Left renal cortex interstitium (tissue), 4 donors: ENCODE measurements at places on chromosomes 6 and 20.

DNA sequence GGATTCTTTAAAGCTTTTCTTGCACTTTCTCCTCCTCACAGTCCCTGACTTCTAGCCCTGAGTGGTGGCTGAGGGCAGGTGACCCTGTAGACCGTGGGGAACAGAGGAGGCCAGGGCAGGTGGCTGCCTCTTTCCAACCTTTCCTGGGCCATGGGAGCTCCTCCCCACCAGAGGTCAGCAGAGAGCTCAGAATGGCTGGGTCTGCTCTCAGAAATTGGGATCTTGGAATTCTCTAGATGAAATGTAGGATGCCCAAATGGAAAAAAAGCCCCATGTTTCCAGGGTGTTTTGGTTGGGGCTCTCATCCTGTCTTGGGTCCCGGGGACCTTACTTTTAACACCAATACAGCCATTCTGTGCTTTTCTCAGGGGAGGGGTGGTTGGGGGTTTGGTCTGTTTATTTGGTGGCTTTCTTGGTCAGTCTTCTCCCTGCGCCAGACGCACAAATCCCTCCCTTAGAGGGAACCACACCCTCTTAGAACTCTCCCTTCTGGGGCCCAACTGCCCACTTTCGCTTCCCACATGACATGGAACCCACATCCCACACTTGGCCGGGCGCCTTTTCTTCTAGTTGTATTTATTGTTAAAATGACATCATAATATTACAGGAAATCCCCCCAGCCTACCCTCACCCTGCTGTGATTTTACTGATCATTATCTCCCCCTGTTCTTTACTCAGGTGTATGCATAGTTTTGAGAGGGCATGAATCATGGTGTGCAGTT lies 17.9 kb downstream of the GNAS start:
- DNase-seq: no peak

DNA sequence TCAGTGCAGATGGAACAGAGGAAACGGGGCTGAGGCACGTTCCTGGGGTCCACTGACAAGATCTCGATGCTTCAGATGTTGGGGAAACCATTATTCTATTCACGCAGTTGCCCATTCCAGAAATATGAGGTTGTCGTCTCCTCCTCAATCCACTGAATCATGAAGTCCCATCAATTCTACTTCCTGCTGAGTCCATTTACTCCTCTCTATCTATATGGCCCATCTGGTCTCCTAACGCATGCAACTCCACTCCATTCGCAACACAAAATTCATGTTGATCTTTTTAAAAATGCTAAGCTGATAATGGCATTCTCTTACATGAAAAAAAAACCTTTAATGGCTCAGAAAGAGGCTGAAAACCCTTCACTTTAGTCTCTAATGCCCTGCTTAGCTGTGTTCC lies 37.5 kb downstream of the MAP3K5 start:
- DNase-seq: no peak

DNA sequence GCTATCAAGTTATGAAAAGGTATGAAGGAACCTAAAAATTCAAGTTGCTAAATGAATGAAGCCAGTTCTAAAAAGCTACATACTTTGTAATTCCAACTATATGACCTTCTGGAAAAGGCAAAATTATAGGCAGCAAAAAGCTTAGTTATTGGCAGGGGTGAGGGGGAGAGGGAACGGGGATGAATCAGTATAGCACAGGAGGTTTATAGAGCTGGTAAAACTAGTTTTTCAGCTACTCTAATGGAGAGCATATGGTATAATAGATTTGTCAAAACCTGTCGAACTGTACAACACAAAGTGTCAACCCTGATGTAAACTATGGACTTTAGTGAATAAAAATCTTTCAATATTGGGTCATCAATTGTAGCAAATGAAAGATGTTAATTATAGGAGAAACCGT lies 18.7 kb downstream of the MANEA start:
- DNase-seq: no peak

- DNase-seq: no peak
These were observed 217.7 kb downstream of the FOXA2 start for GRCh38 chr20:22366631-22367030.

DNA sequence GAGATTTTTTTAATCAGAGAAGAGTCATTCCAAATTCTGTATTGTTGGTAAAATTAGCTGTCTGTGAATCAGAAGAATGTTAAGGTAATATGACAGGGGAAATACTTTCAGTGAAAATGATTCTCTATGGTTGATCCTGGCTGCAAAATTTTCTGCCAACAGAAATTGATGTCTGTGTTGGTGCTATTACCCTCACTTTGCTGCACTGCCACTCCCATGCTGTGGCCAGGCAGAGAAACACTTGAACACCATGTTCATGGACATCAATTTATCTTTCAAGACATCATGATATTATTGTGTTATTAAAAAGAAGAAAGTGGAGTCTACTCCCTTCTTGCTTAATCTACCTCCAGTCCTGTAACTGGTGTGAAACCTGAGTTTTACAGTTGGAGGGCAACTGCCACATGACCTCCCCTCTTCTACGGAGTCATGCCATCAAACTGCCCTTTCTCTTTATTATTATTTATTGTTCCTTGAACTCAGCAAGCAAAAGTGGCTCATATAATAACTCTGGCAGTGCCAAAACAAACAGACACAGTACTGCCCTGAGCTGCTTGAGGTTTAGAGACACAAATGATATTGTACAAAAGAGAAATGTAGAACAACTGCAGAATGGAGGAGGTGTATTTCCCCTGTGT lies 288.0 kb upstream of the JAG1 start:
- DNase-seq: no peak

GRCh38 chr6:42961020-42961470 lies 491 bp downstream of the GNMT start:
- DNase-seq: no peak

DNA sequence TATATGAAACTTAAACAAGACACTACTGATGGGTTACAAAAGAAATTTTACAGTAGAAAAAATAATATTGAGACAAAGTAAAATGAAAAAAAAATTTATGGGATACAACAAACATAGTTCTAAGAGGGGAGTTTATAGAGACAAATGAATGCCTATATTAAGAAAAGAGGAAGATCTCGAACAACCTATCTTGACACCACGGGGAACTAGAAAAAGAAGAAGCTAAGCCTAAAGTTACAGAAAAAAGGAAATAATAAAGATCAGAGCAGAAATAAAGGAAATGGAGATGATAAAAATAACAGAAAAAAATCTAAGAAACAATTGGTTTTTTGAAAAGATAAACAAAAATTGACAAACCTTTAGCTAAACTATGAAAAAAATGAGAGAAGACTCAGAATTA lies 9.1 kb upstream of the ECHDC1 start:
- no peak for DNase-seq

DNA sequence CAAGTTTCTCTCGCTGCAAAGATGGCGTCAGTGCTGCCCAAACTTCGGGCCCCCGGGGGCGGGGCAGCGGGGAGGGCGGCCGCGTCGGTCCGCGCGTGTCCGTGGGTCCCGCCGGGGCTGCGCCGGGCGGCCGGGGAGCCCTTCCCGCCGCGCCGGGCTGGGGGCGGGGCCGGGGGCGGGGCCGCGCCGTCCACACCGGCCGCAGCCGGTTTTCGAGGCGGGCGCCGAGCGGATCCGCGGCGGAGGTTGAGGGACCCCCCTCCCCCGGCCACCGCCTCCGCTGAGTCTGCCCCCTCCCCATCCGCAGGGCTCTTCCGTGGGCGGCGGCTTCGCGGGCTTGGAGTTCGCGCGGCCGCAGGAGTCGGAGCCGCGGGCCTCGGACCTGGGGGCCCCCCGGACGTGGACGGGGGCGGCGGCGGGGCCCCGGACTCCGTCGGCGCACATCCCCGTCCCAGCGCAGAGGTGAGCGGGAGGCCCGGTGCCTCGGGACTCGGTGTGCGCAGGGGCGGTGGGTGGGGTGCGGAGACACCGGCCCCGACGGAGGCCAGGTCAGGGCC lies 572 bp downstream of the SLC2A4RG start:
- DNase-seq: peak; percentile 9

GRCh38 chr20:20930500-20930899 lies 175.7 kb downstream of the LINC00237 start:
- DNase-seq: no peak

DNA sequence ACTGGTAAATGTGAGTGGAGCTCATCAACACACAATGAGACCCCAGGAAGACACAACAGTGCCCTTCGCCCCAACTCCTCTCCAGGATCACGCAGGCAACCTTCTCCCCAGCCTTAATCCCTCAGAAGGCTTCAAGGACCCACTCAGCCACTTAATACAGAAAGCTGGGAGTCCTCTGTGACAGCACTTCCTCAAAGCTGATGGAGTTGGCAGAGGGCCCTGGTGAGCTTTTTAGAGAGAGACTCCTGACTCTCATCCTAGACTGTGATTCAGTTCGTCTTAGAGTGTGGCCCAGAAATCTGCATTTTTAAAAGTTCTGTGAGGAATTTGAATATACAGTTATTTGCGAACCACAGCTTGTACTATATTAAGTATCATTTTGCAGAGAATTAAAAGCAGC lies 187.7 kb downstream of the UST start:
- DNase-seq: no peak

GRCh38 chr6:166306378-166307081 lies 1.7 kb downstream of the PRR18 start:
- DNase-seq: no peak

DNA sequence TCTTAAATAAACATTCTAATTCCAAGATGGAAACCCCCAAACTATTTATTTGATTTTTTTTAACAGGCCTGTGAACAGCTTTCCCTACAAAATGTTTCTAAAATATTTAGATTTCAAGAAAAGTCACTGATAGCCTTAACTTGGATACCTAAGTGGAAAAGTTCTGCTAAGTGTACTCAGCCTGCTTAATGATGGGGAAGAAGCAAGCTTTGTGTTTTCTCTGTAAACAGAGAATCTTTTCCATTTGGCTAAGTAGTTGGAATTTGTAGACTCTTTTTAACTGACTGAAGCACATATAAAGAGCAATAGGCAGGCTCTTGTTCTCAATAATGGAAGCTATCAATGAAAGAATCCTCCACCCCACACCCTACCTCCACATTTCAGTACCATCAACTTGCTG lies 108.2 kb downstream of the KIF6 start:
- no peak for DNase-seq

GRCh38 chr20:48238781-48239180 lies 453.5 kb upstream of the SULF2 start:
- no peak for DNase-seq

DNA sequence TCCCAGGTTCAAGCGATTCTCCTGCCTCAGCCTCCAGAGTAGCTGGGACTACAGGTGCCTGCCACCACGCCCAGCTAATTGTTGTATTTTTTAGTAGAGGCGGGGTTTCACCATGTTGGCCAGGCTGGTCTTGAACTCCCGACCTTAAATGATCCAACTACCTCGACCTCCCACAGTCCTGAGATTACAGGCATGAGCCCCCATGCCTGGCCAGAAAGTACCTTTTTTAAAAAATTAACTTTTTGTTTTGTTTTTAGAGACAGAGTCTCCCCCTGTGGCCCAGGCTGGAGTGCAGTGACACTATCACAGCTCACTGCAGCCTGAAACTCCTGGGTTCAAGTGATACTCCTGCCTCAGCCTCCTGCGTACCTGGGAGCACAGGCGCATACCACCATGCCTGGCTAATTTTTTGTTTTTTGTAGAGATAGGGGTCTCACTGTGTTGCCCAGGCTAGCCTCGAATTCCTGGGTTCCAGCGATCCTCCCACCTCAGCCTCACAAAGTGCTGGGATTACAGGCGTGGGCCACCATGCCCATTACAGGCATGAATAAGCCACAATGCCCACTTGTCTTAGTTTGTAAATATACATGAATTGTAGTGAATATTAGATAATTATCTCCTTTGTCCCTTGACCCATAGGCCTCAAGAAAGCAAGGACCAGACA lies 17.4 kb upstream of the EEF1A1 start:
- DNase-seq: no peak

DNA sequence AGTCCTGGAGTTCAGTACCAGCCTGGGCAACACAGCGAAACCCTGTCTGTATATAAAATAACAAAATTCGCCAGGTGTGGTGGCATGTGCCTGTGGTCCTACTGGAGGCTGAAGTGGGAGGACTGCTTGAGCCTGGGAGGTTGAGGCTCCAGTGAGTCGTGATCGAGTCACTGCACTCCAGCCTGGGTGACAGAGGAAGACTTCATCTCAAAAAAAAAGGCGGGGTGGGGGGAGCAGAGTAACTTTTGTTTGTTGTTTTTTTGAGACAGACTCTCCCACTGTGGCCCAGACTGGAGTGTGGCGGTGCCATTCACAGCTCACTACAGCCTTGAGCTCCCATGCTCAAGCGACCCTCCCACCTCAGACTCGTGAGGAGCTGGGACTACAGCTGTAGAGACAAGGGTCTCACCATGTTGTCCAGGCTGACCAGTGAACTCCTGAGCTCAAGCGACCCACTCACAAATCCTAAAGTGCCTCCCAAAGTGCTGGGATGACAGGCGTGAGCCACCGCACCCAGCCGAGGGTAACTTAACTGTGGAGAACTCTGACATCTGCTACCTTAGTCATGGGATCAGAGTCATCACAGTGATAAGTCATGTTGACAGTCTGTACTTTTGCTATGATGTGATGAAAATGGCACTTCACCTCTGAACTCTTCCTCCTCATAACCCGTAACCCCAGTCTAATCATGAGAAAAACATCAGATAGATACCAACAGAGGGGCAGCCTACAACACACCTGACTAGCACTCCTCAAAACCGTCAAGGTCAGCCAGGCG lies 16.5 kb downstream of the PEDS1 start:
- no peak for DNase-seq

GRCh38 chr6:150220634-150221551 lies 78.0 kb downstream of the PPP1R14C start:
- DNase-seq: no peak

- no peak for DNase-seq
These were observed 80.2 kb downstream of the IRAK1BP1 start for GRCh38 chr6:78947529-78947928.

- DNase-seq: no peak
These were observed 137.0 kb downstream of the IMPG1 start for GRCh38 chr6:75935473-75935793.

GRCh38 chr6:122069932-122070331 lies 329.5 kb upstream of the HSF2 start:
- no peak for DNase-seq

DNA sequence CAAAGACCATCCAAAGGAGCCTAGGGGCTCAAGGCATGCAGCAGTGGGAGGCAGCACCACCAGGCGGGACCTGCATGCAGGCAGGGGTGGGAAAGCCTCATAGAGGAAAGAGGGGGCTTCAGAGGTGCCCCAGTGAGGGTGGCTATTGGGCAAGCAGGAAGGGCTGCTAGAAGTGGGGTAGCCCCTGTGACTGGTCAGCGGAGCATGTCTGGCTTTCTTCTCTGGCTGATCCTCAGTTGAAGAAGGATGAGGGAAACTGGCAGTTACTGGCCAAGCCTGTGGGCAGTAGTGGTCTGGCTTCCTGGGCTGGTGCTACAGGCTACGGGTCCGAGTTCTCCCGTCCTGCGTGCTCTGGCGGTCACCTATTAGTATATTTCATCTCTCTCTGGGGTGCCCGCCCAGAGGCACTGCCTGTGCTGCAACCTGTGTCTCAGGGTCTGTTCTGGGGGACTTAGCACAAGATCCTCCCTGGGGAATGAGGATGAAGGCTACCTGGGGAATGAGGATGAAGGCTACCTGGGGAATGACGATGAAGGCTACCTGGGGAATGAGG lies 35.9 kb upstream of the CST7 start:
- DNase-seq: no peak
